ENCODE measurements at places on chromosomes 7 and 10. TPM values are rescaled to one million over a fixed set of nuclear protein-coding genes. Genes with fewer than 3 reads are reported as not detected.

DNA sequence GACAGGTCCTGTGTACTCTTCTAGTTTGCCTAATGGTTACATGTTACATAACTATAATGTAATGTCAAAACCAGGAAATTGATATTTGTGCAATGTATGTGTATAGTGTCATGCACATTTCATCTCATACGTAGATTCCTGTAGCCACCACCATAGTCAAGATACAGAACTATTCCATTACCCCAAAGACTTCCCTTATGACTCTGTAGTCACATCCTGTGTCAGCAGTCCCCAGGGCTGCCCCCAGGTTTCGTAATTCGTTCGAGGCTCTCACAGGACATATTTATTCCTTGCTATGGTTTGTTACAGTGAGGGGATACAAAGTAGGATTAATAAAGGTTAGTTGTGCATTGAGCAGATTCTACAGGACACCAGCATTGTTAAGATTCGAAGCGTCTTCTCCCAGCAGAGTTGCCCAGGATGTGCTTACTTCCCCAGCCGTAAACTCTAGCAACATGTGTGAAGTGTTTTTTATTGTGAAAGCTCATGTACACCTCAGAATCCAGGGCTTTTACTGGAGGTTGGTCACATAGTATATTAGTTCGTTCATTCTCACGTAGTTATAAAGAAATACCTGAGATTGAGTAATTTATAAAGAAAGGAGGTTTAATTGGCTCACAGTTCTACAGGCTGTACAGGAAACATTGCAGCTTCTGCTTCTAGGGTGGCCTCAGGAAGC, 18.6 kb downstream of the RABGEF1 start:
- DNase-seq = peak; percentile 55

DNA sequence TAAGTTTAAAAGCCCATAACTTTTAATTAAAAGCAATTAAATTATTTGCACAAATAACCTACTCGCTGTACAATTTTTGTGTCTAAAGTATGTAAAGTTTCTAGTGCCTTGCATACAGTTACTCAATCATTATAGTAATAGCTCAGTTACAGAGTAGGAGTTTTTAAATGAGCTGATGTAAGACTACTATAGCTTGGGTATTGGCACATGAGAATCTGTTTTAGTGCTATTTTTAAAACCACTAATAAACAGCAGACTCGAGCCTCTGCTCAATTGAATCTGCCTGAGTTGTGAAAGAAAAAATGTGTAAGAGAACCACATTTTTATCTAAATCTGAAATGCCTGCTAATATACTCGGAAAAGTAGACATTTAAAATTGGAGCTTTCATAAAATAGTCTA, 31.1 kb downstream of the CTNNA3 start:
- no peak for DNase-seq

GRCh38 chr7:149261316-149261828, 624 bp upstream of the ZNF783 start:
- peak; percentile 44 for DNase-seq

DNA sequence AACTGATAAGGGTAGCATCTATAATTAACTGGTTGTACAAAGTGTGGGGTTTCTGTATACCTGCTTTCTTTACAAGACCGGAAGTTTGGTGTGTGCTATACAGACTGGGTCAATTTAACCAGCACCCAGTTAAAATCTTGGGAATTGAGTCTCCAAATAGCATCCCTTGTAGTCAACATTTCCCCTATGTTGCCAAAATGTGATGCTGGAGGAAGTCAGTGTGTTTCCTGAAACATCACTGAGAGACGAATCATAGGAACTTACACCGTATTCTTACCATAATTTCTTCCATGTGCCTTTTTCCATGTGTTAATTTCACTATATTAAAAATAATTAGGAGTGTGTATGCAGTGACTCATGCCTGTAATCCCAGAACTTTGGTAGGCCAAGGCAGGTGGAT, 1.7 kb downstream of the AKR1C4 start:
- no peak for DNase-seq

- no peak for DNase-seq
Observed at GRCh38 chr10:78448470-78448869, 414.8 kb downstream of the RPS24 start.

- no peak for DNase-seq
Observed at GRCh38 chr10:61558188-61558587, 104.5 kb upstream of the CABCOCO1 start.

DNA sequence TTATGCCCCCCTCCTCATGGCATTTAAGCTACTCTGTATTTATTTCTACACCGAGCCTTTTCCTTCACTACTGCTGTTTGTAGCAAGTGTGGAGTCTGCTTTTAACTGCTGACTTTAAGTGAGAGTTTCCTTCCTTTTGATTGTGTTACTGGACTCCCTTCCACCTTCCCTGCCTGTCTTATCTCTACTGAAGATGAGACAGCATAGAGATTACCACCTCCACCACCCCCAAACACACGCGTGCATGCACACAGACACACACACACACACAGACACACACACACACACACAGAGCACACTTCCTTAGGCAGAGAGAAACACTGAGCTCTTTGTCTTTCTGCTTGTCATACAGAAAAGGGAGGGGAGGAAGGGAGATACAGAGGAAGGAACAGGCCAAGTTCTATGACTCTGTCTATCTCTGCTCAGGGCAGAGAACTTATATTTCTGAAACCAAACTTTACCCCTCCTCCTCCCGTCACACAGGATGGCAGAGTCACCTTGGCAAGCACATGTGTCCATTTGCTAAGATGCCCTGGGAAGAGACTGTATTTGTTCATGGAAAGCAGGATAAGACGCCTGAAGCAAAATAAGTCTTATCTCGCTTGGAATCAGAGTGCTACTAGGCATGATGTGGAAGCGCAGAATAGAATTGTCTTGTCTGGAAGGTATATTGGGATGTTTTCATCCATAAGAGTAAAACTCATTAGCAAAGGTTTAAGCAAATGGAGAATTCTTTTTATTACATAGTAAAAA, 81.8 kb upstream of the CAV2 start:
- no peak for DNase-seq

DNA sequence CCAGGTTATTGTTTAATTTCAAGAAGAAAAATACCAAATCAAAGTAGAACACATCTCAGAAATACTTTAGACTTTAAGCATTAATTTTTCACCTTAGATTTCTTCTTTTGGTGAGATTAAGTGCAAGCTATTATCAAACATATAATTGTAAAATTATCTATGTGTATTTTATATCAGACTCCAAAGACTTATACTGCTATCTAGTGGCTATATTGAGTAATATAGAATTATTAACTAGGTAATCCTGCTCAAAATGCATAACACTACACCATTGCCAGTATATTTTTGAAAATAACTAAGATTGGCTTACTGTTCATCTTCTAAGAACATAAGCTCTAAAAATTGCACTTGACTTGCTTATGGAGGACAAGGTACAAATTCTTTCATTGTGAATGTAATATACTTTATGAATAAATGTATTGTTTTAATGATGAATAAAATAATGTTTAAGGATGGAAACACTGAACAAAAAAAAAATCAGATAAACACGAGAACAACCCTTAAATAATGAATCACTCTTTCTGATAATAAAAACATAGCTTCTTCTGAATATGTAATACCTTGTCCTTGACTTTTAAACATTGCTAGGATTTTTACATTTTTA, 86.7 kb upstream of the GNAI1 start:
- no peak for DNase-seq

DNA sequence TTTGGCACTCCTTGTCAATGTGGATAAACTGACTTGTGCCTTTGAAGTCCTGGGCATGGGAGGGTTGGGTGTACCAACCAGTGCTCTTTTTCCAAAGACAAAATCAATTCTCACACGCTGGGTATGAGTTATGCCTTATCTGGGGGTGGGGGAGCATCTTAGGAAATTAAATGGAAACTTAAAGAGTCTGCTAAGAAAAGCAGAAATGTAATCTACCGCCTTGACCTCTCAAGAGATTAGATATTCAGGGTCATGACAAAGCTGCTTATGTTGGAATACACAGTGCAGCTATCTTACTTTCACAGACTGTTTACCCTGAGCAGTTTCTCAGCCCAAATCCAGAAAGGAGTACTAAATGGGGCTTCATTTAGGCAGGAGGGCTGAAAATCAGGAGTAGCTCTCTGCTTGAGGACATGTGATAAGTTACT, 2.6 kb downstream of the MEST start:
- DNase-seq = no peak

- DNase-seq = no peak
Observed at GRCh38 chr7:121876656-121877500, 3.9 kb downstream of the PTPRZ1 start.

Gene NPFFR1
- total RNA-seq = not detected

Gene OR13A1
- total RNA-seq = not detected

Gene CTAGE15
- total RNA-seq = 0.36 TPM
